RWPE1 (cell line): ENCODE measurements at places on chromosomes 6 and 20.

GRCh38 chr20:63950701-63951397 is 5.4 kb downstream of the UCKL1 start:
- DNase-seq: no peak

DNA sequence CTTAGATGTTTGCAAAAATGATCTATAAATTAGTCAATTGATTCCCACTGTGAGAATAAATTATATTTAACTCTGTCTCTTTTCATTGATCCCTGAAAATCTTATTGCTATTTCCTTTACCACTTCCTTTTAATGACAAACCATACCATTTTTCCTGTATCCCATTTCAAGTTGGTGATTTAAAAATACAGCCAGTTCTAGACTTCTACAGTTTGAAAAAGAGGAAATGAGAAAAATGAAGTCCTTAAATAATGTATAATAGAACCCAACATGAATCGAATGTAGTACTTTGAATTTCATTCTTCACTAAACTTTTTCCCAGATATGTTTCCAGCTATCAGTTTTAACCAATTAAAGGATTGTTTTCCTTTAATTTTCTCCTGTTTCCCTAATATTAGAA is 29.5 kb upstream of the SDHAF4 start:
- DNase-seq: no peak

DNA sequence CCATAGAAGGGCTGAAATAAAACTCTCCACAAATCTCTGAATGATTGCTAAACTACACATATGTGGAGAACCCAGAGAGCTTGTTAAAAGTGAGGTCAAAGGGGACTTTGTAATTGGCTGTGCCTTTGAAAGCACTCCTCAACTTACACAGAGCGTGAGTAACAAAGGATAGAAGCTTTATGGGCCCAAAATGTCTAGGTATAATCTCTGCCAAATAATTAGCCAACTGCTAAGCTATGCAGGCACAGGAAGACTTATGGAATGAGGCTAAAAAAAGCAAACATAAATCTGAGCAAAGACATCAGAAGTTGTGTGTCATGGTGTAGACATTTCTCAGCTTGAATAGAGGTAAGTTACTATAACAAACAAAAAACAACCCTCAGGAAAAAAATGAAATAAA is 23.3 kb upstream of the UST start:
- DNase-seq: no peak

- no peak for DNase-seq
These were observed 4.3 kb downstream of the SLC35D3 start for GRCh38 chr6:136926383-136926782.

- no peak for DNase-seq
These were observed 42.3 kb downstream of the KIF13A start for GRCh38 chr6:17945111-17945510.

GRCh38 chr20:53365539-53366075 is 228.0 kb downstream of the ZNF217 start:
- no peak for DNase-seq

GRCh38 chr20:44111712-44112335 is 75.2 kb downstream of the JPH2 start:
- peak; percentile 46 for DNase-seq

DNA sequence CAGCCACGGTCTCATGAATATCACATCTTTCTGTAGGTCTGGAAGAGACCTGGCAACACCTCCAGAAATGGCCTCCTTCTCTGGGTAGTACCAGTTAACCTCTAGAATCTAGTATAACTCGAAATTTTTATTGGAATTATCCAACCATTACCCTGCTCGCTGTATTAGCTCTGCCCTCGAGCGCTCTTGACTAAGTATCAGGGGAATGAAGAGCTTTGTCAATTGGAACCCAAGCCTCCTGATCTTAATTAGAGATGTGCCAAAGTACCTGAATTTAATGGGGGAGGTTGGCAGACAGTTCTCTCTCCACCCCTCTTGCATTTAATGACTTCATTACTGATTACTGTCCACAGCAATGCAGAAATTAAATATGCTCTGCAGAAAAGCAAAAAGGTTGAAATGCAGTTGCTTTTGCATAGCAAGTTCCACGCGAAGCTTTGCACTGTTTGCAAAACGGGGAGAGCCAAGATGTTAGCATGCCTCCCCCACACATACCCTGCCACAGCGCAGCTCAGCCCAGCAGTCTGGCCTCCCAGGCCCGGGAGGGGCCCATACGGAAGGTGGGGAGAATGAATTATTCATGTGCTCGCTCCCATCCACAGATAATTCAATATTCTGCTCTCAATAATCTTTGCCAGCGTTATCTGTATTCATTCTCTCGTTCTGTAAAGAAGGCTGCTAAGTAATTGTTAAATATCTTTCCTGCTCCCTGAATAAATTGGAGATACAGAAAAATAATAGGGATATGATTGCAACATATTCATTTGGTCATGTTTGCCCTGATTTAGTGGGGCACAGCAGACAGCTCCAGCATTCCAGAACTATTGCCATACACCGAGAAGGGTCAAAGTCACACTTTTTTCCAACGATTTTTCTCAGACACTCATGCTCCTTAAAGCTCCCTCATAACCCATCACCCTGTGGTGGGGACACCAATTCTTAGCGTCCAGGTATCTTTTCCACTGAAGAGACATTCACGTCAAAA is 305.8 kb downstream of the CDH26 start:
- DNase-seq: no peak
